ENCODE measurements at places on chromosomes 16 and 17.
A peak's percentile ranks its signal among the peaks of the same experiment; 100 is the strongest.

- no peak for DNase-seq
Measured at GRCh38 chr17:4150096-4150495, 7.1 kb downstream of the CYB5D2 start.

DNA sequence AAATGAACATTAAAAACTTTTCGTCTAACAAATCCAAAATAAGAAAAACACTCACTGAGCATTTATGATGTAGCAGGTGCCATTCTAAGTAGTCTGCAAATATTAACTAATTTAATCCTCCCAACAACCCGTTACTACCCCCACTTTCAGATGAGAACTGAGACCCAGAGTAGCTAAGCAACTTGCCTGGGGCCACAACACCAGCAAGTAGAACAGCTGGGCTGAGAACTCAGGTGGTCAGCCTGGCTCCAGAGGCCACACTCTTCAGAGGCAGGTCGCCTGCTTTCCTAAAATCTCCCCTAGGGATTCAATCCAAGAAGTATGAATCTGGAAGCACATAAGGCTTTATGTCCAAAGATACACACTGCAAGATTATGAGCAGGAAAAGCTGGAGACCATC, 6.2 kb downstream of the MBTPS1 start:
- no peak for DNase-seq

DNA sequence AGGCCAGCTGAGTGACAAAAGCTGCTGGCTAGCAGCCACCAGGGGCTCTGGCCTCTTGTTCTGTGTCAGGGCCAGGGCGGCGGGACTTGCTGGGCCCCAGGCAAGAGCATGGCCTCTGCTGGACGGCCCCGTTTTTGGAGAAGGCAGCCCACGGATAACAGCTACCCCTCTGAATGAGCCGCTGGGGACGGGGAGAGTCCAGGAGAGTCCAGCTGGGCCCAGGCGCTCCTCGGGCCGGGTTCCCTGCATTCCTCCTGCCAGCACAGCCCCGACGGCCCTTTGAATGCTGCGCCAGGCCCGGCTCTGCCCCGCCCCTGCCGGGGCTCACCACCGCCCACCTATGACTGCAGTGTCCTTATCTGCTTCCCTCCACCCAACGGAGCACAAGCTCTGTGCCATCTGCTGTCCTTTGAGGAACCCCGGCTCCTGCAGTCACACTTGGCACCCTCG, 33.4 kb downstream of the SLC7A5 start:
- no peak for DNase-seq

DNA sequence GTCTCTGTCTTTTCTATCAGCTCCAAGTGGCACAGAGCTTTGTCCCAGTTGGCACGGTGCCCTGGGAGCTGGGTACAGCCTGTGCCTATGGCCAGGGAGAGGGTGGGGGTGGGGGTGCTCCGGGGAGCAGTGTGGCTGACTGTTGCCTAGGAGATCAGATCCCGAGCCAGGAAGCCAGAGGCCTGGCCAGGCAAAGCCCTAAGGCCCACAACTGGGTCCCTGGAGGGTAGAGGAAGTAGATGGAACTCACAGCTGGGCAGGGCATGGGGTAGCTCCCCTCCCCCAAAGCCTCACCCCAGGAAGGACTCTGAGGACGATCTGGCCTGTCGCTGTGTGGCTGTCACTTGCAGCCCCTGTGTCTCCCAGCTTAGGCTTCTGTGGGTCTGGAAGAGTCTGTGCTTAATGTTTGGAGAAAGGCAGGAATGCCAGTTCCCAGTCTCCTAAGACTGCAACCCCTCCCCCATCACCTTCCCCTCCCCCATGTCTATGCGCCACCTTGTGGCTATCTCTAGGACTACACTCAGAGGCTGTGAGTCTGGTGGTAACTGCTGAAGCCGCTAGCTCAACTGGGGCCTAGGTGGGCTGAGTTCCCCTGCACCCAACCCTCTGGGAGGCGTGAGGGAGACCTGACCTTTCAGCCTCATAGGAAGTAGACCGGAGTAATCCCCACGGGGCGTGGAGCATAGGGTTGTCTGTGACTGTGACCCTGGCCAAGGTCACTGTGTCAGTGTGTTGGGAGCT, 12.6 kb downstream of the THRA start:
- no peak for DNase-seq

DNA sequence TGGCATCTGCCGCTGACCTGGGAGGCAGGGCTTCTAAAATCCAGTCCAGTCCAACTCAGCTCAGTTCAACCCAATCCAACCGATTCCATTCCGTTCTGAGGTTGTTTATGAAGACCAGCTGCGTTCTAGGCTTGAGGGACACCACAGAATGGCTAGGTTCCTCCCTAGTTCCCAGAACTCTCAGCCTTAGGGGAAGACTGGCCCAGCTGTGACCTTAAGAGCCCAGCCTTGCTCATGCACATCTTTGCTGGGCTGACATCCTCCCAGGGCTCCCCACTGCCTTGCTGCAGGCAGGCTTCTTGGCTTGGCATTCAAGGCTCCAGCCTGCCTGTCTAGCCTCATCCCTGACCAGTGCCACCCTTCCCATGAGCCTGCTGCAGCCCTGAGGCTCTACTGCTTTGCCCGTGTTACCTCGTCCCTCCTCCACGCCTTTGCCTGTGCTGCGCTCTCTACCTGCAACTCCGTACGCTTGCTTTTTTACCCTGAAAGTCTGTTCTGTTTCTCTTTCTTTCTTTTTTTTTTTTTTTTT, 7.9 kb downstream of the SLC12A3 start:
- DNase-seq: no peak

DNA sequence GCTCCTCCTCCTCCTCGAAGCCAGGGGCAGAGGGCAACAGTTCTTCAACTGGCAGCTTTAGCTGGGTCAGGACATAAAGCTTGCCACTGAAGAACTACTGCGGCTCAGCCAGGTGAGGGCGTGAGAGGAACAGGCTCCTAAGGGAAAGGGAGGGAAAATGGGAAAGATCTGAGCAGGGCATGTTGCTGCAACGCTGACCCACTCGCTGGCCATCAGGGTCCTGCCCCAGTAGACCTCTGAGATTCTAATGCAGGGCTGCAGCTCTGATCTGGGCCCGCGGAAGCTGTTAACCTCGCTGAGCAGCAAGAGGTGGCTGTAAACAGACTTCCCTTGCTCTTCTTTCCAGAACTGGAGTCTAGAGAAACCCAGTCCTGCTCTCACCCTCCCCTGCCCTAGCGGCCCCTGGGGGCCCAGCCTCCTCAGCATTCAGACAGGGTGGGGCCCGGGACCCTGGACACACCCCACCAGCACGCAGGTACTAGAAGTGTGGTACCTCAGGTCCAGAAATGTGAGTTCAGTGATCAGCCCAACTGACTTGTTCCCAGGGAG, 3.8 kb upstream of the TLCD2 start:
- DNase-seq: peak; percentile 71

DNA sequence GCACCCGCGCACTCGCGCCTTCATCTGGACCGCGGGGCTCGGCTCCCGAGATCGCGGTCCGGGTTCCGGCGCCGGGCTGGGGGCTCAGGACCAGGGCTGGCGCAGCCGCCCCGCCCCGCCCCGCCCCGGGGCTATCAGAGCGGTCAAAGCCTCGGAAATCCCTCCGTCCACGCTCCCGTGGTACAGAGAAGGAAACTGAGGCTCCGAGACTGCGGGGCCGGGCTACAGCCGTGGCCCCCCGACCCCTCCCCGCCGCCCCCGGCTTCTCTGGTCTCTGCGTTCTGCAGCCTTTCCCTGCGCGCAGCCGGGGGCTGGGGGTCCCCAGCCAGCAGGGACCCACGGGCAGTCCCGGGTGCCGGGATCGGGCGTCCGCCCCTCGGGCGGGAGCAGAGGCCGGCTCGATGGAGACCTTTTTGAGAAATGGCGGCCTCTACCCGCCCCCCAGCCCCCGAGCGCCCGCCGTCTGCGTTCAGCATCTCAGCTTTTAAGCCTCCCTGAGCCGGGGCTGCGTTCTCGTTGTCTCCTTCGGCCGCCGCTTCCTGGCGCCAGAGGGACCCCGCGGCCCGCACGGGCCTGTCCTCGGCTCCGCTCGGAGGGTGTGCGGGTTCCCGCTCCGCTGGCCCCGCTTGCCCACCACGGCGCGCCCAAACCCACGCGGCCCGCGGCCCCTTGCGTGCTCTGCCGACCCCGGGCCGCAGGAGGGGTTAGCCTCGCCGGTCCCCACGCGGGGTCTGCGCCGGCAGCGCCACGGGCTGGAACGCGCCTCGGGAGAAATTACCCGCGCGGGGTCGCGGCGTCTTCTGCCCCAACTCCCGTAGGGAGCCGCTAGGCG, 1.5 kb upstream of the NPTX1 start:
- DNase-seq: peak; percentile 33

DNA sequence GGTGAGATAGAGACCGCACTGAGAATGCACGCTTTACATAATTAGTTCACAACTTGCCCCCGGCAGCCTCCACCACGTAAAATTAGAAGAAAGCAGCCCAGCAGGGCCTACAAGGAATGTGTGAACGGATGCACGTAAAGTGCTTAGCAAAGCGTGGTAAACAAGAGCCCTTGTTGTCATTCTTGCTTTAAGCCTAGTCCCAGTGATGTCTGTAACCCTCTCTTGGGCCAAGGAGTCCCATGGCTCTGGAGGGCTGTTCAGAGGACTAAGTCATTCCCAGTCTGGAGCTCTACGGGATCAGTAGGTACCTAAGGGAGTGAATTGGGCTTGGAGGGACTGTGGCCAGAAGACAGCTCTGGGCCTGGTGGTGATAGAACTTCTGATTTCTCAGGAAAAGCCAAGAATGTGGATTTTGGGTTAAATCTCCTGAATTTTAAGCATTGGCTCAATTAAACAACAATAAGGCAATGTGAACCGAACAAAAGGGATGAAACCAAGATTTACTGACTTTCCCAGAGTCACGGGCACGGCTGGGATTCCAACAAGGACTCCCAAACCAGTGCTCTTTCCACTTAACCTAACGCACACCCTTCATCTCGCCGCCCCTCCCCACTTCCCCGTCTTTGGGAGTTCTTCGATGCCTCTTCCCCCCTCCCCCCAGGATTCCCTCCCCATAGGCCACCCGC, 775 bp upstream of the CHP2 start:
- no peak for DNase-seq

- DNase-seq: no peak
Measured at GRCh38 chr17:70906808-70907207, 737.5 kb downstream of the KCNJ2 start.

DNA sequence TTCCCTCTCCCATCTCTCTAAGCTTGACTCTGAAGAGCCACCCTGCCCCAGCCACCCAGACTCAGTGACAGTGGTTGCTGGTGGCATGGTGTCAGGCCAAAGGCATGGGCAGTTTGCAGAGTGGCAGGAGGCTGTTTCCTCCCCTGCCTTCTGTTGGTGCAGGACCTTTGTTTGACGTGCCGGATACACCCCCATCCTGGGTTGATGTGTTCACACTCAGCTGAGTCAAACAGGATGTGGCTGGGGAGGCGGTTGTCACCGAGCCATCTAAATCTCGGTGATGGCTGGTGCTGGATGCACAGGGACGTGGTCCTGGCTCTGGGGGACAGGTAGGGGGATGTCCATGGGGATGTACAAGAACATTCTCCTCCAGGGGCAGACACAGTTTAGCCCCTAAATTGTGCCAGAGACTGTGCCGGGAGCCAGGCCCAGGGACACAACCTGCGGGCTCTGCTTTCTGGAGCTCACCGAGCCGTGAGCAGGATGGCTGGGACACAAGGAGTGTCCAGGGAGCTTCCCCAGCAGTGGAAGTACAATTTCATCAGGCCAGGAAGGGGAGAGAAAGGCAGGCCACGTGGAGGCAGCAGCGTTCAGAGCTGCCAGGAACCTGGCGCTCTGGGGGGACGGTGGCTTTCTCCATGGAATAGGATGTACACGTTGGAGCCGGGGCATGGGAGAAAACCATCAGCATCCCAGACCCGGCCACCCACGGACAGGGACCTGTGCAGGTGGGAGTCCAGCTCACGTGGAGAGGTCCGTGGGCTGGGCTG, 264.2 kb downstream of the SEC14L1 start:
- no peak for DNase-seq

- no peak for DNase-seq
Measured at GRCh38 chr17:21211825-21212479, 2.0 kb downstream of the TMEM11 start.

GRCh38 chr17:65022751-65023700, 33.5 kb downstream of the GNA13 start:
- DNase-seq: peak; percentile 78

DNA sequence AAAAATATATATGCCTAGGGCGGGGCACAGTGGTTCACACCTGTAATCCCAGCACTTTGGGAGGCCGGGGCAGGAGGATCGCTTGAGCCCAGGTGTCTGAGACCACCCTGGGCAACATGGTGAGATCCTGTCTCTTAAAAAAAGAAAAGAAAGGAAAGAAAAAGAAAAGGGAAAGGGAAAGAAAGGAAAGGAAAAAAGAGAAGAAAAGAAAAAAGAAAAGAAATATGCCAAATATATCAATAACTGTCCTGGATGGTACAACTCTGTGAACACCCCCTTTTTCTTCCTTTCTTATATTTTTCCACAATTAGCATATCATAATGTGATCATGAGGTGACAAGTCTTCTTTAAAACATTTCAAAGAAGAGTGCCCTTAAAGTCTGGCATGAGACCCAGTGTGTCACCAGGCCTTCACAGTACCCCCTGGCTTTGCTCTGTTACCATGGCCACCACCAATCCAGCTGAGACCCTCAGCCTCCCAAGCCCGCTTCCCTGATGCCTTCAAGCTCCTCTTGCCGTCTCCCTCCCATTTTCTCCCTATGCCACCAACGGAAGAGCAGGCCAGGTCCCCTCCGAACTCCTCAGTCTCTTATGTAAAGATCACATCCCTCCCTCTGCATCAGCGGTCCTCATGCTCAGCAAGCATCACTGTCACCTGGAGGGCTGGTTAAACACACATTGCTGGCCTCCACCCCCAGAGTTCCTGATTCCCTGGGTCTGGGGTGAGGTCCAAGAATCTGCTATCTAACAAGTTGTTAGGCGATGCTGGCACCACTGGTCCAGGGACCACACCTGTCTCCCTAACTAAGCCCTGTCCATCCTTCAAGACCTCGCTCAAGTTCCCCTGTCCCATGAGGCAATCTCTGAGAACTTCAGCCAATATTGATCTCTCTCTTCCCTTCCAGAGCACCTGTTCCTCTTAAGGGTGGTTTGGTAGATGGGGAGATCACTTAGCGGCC, 44.5 kb downstream of the CUEDC1 start:
- no peak for DNase-seq

GRCh38 chr16:30398661-30399434, 3.6 kb downstream of the ZNF48 start:
- no peak for DNase-seq

- no peak for DNase-seq
Measured at GRCh38 chr17:38912221-38912813, 13.1 kb upstream of the LASP1NB start.
